Hair follicle dermal papilla cell (primary cell): ENCODE measurements at places on chromosomes 4 and X. TPM values are rescaled to one million over a fixed set of nuclear protein-coding genes. Genes with fewer than 3 reads are reported as not detected.

EVC gene
- total RNA-seq = 49.4 and 71.2 TPM in 2 replicates

SMIM10 gene
- total RNA-seq = 2.8 and 3.6 TPM in 2 replicates

HS6ST2 gene
- 0.16 TPM in 1 of 2 replicates, not detected in the other for total RNA-seq

SPANXD gene
- not detected in 2 replicates for total RNA-seq

EDA2R gene
- total RNA-seq = 14.4 and 19.6 TPM in 2 replicates

TLR6 gene
- 3.1 and 3.9 TPM in 2 replicates for total RNA-seq

ARX gene
- not detected in 2 replicates for total RNA-seq

TMSB15C gene
- 1.9 and 2.9 TPM in 2 replicates for total RNA-seq

PABPC1L2B gene
- not detected in 2 replicates for total RNA-seq

AGA gene
- total RNA-seq = 35.1 and 42.0 TPM in 2 replicates

HTR2C gene
- not detected in 2 replicates for total RNA-seq

CT55 gene
- total RNA-seq = not detected in 2 replicates

ETNPPL gene
- 0.36 and 0.49 TPM in 2 replicates for total RNA-seq

GYPA gene
- not detected in 2 replicates for total RNA-seq

NPY2R gene
- total RNA-seq = not detected in 2 replicates

CPZ gene
- 17.5 and 22.4 TPM in 2 replicates for total RNA-seq

CT45A5 gene
- not detected in 2 replicates for total RNA-seq

SHROOM2 gene
- 1.3 and 1.5 TPM in 2 replicates for total RNA-seq

PNMA6A gene
- 2.4 and 4.4 TPM in 2 replicates for total RNA-seq

ZNF711 gene
- 1.1 and 1.9 TPM in 2 replicates for total RNA-seq

TMEM271 gene
- total RNA-seq = not detected in 2 replicates

ZNF330 gene
- total RNA-seq = 16.2 and 18.8 TPM in 2 replicates

SMARCA1 gene
- 53.9 and 60.5 TPM in 2 replicates for total RNA-seq

RIPPLY1 gene
- not detected in 2 replicates for total RNA-seq

DIPK2B gene
- total RNA-seq = not detected in 2 replicates

UGT8 gene
- 0.49 TPM in 2 replicates for total RNA-seq

CT83 gene
- not detected in 2 replicates for total RNA-seq

MSX1 gene
- total RNA-seq = 23.1 and 25.8 TPM in 2 replicates

C4orf51 gene
- total RNA-seq = not detected in 2 replicates

FAM199X gene
- 17.1 and 19.8 TPM in 2 replicates for total RNA-seq

GATA1 gene
- total RNA-seq = not detected in 2 replicates

BEND4 gene
- total RNA-seq = not detected in 2 replicates

CYTL1 gene
- 12.8 TPM in 1 of 2 replicates, not detected in the other for total RNA-seq
